Effector memory CD8-positive, alpha-beta T cell (primary cell): ENCODE measurements at places on chromosomes 16 and 17.

DNA sequence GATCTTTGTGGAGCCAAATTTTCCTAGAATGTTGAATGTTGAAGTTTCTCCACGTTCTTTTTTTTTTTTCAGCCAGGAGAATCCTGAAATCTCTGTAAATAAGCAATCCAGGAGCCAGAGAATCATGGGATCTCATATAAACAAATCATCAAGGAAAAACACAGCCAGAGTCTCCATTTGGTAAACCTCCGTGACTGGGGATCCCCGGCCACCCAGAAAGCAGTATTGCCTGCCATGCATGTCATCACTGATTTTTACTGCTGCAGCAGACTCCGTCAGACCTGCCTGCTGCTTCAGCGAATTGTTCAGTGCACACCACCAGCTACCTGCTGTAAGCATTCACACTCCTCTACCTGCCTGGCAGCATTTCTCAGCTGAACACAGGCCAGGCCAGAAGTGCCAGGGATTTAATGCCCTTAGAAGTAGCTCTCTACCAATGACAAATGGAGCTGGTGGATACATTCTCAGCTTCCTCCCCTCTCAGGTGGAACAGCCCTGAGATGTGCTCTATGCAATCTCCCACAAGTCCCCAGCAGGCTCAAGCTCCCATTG lies 158.6 kb downstream of the CYLD start:
- DNase-seq: no peak
- no peaks in the 10 kb centered on the region for H3K4me1 ChIP-seq
- no peaks in the 10 kb centered on the region for H3K36me3 ChIP-seq

- H3K27ac ChIP-seq: no peak overlapping the region
- DNase-seq: no peak
- H3K27me3 ChIP-seq: peaks cover 34% of the 10 kb centered on the region
Observed at GRCh38 chr17:56699186-56699894, 105.8 kb downstream of the NOG start.

- DNase-seq: no peak
- H3K4me3 ChIP-seq: no peak overlapping the region
- H3K27me3 ChIP-seq: peaks cover 45% of the 10 kb centered on the region
- no peaks in the 10 kb centered on the region for H3K4me1 ChIP-seq
- no peaks in the 10 kb centered on the region for H3K36me3 ChIP-seq
Observed at GRCh38 chr17:42891539-42892152, 9.0 kb upstream of the G6PC1 start.

- no peak for DNase-seq
- H3K27ac ChIP-seq: no peak overlapping the region
- no peaks in the 10 kb centered on the region for H3K36me3 ChIP-seq
- peaks cover 6% of the 10 kb centered on the region for H3K4me1 ChIP-seq
Observed at GRCh38 chr16:66382966-66383299, 16.4 kb downstream of the CDH5 start.

GRCh38 chr16:54446639-54447038 lies 160.1 kb upstream of the IRX3 start:
- H3K27ac ChIP-seq: no peak overlapping the region
- H3K36me3 ChIP-seq: no peaks in the 10 kb centered on the region
- DNase-seq: no peak
- no peak overlapping the region for H3K4me3 ChIP-seq

DNA sequence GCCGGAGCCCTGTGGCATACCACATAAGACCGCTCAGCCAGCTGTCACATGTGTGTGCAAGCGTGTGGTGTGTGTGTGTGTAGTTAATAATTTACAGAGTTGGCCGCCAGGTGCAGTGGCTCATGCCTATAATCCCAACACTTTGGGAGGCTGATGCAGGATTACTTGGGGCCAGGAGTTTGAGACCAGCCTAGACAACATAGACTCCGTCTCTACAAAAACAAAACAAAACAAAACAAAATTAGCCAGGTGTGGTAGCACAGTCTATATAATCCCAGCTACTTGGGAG lies 20.4 kb downstream of the SOCS1 start:
- H3K4me3 ChIP-seq: no peak overlapping the region
- H3K27me3 ChIP-seq: no peaks in the 10 kb centered on the region
- DNase-seq: no peak
- H3K36me3 ChIP-seq: peaks cover 3% of the 10 kb centered on the region

- peaks cover 68% of the 10 kb centered on the region for H3K27me3 ChIP-seq
- no peak overlapping the region for H3K27ac ChIP-seq
- no peak overlapping the region for H3K4me3 ChIP-seq
- no peak for DNase-seq
- H3K4me1 ChIP-seq: no peaks in the 10 kb centered on the region
- H3K36me3 ChIP-seq: no peaks in the 10 kb centered on the region
Observed at GRCh38 chr17:927611-928461, 51.7 kb downstream of the NXN start.

GRCh38 chr16:14513389-14514107 lies 116.5 kb downstream of the PARN start:
- DNase-seq: no peak
- no peak overlapping the region for H3K27ac ChIP-seq
- no peak overlapping the region for H3K4me3 ChIP-seq

- H3K4me3 ChIP-seq: no peak overlapping the region
- peaks cover 23% of the 10 kb centered on the region for H3K27me3 ChIP-seq
- no peaks in the 10 kb centered on the region for H3K36me3 ChIP-seq
Observed at GRCh38 chr16:84876873-84877606, 57.3 kb downstream of the CRISPLD2 start.

DNA sequence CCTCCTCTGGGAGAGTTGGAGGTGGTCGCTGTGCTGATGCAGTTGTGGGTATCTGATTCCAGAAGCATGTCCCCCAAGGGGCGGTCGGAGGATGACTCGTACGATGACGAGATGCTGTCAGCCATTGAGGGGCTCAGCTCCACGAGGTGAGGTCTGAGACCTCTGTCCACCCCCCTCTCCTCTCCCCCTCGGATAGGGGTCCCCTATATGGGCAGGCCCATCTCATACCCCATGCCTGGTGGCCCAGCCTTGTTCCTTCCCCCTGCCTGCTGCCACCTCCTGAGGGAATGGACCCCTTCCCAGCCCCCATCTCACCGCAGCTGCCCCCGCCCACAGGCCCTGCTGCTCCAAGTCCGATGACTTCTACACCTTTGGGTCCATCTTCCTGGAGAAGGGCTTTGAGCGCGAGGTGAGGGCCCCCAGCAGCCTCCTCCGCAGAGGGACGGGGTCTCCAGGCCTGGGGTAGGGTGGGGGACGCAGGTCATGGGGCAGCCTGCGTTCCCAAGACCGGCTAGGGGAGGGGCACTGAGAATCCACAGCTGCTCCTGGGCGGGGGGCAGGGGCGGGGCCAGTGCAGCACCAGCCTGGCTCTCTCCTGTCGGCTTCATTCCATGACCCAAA lies 39.2 kb downstream of the ADCY7 start:
- H3K27me3 ChIP-seq: no peaks in the 10 kb centered on the region
- H3K4me3 ChIP-seq: no peak overlapping the region
- H3K36me3 ChIP-seq: peaks cover 49% of the 10 kb centered on the region
- H3K27ac ChIP-seq: peak overlapping the region; percentile 66

DNA sequence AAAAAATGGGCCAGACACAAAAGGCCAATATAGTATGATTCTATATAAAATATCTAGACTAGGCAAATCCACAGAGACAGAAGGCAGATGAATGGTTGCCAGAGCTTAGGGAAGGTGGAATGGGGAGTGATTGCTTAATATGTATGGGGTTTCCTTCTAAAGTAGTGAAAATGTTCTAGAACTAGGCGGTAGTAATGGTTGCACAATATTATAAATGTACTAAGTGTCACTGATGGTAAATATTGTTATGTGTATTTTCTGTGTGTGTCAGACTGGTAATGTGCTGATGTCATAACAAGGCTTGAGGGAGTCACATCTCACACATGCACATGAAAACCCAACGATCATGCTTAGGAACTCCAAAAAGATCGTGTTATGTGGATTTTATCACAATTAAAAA lies 106.9 kb upstream of the SIAH1 start:
- H3K4me1 ChIP-seq: no peaks in the 10 kb centered on the region
- DNase-seq: no peak
- no peak overlapping the region for H3K27ac ChIP-seq

DNA sequence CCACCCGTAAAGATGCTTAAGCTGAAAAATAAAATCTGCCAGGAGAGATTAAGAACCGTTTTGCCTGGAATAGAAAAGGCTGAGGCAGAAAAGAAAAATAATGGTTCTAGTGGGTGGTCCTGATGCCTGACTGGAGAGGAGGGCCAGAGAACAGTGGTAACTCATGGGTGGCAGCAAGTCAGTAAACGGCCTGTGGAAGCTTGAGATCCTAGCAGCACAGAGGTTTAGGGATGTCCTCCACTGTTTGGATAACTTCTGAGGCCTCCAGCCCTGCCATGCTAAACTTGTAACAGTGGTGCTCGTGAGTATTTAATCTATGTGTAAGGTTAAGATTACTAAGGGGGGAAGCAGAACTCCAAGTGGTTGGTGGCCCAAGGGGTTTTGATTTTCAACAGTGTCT lies 21.2 kb upstream of the PHAF1 start:
- no peak overlapping the region for H3K4me3 ChIP-seq
- H3K27me3 ChIP-seq: no peaks in the 10 kb centered on the region
- no peak overlapping the region for H3K27ac ChIP-seq
- H3K4me1 ChIP-seq: peaks cover 4% of the 10 kb centered on the region
- DNase-seq: no peak

DNA sequence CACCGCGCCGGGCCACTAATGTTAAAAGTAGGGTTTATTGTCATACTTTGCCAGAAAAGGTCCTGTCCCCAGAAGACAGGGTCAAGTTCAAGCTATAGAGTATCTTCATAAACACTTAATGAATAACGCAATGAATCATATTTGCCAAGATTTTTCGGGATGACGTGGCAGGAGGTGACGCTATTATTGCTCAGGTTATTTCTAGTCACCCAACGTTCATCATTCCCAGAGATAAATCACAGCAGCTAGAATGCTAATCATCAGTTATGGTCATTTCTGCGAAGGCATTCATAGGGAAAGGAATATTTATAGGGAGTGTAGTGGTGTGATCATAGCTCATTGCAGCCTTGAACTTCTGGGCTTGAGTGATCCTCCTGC lies 2.0 kb downstream of the TMC5 start:
- H3K4me1 ChIP-seq: no peaks in the 10 kb centered on the region
- H3K27ac ChIP-seq: no peak overlapping the region
- no peak for DNase-seq

- H3K27me3 ChIP-seq: no peaks in the 10 kb centered on the region
- peaks cover 37% of the 10 kb centered on the region for H3K4me1 ChIP-seq
- H3K4me3 ChIP-seq: peak overlapping the region; percentile 49
- H3K36me3 ChIP-seq: peaks cover 9% of the 10 kb centered on the region
Observed at GRCh38 chr16:57801809-57802340, 416 bp downstream of the KIFC3 start.

DNA sequence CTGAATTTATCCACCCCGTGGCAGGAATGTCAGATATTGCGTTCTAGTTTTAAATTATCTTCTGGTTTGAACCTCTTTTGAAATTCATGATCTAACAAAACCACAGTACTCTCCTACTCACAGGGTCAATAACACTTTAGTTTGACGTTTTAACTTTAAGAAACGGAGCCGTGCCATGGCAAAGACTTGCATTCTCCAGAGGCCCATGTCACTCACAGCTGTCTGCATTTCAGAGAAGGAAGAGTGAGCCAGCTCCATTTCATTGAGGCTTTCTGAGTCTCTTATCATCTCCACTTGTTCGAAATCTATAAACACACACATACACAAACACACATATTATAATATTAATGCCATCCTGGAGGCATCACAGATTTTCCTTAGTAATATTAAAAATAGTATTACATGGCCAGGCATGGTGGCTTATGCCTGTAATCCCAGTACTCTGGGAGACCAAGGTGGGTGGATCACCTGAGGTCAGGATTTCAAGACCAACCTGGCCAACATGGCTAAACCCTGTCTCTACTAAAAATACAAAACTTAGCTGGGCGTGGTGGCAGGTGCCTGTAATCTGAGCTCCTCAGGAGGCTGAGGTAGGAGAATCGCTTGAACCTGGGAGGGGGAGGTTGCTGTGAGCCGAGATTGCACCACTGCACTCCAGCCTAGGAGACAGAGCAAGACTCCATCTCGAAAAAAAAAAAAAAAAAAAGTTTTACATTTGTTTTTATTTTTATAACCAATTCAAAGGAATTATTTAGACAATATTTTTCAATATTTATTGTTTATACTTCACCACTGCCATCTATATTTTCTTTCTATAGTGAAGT lies 35.6 kb downstream of the ABCA6 start:
- H3K27me3 ChIP-seq: peaks cover 4% of the 10 kb centered on the region
- no peaks in the 10 kb centered on the region for H3K4me1 ChIP-seq
- no peak overlapping the region for H3K4me3 ChIP-seq
- no peak overlapping the region for H3K27ac ChIP-seq
- DNase-seq: no peak

DNA sequence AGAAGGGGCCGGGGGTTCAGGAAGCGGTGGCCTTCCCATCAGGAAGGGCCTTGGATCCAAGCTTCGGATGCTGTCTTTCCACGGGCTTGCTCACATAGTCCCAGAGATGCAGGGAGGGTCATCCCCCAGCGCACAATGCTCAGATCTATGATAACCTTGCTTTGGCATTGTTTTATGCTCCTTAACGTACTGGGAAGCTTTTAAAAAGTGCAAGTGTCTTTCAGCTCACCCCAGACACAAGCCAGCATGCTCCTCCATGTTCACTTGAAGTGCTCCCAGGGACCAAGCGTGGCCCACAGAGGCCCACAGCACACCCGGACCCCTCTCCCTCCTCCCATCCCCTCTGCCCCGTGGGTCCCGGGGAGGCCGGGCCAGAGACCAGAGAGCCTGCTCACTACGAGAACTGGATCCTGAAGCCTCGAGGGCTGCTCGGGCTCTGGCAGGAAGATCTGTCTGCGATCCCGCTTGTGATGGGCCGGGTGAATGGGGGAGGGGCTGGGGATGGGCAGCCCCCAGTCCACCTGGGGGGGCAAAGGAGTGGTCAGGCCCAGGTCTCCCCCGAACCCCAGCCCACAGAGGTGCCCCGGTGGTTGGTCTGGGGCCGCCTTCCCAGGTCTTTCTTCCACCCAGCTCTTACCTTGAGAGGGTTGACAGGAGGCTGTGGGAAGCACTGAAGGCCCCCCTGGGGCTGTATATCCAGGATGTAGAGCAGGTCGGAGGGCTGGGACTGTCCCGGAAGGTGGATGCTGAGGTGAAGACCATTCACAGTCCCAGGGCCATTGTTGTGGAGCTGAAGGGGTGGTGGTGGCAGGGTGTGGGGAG lies 11.8 kb upstream of the FAM171A2 start:
- DNase-seq: no peak
- peaks cover 2% of the 10 kb centered on the region for H3K4me1 ChIP-seq
- H3K36me3 ChIP-seq: peaks cover 3% of the 10 kb centered on the region
- H3K27ac ChIP-seq: no peak overlapping the region
- H3K4me3 ChIP-seq: no peak overlapping the region

GRCh38 chr16:58842746-58843145 lies 108.6 kb upstream of the GOT2 start:
- H3K4me1 ChIP-seq: no peaks in the 10 kb centered on the region
- H3K27me3 ChIP-seq: peaks cover 6% of the 10 kb centered on the region
- no peak overlapping the region for H3K27ac ChIP-seq
- DNase-seq: no peak
- H3K36me3 ChIP-seq: no peaks in the 10 kb centered on the region

- no peaks in the 10 kb centered on the region for H3K27me3 ChIP-seq
- peak within 1 kb of the TSS; percentile 91 for H3K4me3 ChIP-seq
- H3K36me3 ChIP-seq: peaks cover 14% of the 10 kb centered on the region
- peaks cover 20% of the 10 kb centered on the region for H3K4me1 ChIP-seq
Observed at GRCh38 chr17:76240461-76241203, at the start of gene RNF157. Gene RNF157, minus strand, starts transcription at chr17:76240493. Its CDS starts 253 bp downstream, at chr17:76240240.
